ENCODE measurements at places on chromosomes 2 and 18.

- no peak for DNase-seq
Measured at GRCh38 chr2:175445281-175445680, 263.8 kb upstream of the ATP5MC3 start.

- DNase-seq = no peak
Measured at GRCh38 chr18:9808295-9809241, 77.2 kb upstream of the TXNDC2 start.

DNA sequence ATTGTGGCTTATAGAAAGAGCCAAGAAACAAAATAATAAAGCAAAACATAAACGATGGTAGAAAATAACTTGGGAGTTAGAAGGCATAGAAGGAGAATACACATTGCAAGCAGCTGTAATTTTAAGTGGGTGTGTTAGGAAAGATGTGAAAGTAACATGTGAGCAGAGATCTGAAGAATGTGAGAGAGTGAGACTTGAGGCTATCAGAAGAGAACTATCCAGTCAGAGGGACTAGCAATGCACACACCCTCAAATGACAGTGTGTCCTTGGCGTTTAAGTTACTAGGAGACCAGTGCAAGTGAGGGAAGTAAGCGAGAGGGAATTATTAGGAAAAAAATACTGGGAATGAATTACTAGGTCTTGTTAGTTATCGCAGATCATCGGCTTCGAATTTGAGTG, 304.9 kb downstream of the DSEL start:
- no peak for DNase-seq

DNA sequence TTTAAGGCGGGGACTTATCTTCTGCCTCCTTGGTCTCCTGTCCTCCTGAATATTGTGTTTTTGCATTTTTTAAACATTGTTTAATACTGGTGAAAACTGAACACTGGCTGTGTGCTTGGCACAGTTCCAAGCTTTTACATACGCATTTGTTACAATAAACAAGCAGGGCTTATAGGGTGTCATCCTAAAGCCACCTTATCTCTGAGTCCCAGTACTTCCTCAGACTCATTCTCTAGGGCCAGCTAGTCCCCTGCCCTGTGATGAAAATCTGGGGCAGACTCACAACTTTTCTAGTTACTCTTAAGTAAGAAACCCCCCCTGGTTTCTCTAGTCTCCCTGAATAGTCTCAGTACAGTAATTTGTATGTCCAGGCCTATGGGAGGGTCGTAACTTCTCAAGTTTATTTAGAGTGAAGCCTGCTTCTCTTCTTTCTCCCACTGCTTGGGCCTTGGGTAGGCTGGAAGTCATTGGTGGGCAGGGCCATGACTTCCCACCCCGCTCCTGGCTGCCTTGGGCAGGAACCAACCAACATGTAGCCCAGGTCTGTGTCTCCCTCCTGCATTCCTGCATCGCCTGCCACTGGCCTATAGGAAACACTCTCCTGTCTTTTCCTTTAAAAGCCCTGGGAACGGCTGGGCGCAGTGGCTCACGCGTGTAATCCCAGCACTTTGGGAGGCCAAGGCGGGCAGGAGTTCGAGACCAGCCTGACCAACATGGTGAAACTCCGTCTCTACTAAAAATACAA, 7.7 kb upstream of the KCNE4 start:
- no peak for DNase-seq

- no peak for DNase-seq
Measured at GRCh38 chr2:152304836-152305235, 30.1 kb upstream of the FMNL2 start.

DNA sequence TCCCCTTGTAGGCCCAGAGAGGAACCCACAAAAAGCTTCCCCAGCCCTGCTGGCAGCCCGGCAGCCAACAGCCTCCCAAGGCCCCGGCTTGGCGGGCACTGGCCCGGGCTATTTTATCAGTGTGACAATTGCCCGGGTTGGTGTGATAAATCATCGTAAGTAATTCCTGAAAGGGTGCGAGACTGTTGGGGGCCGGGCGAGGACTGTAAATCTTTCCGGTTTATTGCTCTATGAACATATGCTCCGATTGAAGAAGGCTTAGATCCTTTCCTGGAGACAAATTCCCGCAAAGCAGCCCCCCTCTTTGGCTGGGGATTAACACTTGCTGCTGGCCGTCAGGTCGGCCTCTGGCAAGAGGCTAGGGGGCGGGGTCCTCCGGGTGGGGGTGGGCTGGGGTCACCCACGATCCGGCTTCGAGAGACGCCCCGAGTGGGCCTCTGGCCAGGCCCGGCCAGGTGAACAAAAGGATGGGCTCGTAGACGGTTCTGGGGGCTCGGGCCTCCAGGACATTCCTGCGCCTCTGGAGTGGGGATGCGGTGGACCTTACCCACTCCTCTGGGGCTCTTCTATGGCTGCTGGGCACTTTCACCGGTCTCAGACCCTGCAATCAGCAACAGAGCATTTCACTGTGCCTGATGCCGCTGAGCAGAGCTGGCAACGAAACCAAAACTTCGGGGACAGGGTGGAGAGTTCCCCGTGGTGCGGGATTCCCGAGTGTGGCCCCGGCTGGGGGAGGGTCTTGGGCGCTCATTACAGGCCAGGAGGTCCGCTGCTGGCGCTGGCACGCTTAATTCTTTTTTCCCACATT, 2.0 kb downstream of the HOXD3 start:
- no peak for DNase-seq

GRCh38 chr2:206802654-206803514, 37.5 kb downstream of the FASTKD2 start:
- DNase-seq = no peak

DNA sequence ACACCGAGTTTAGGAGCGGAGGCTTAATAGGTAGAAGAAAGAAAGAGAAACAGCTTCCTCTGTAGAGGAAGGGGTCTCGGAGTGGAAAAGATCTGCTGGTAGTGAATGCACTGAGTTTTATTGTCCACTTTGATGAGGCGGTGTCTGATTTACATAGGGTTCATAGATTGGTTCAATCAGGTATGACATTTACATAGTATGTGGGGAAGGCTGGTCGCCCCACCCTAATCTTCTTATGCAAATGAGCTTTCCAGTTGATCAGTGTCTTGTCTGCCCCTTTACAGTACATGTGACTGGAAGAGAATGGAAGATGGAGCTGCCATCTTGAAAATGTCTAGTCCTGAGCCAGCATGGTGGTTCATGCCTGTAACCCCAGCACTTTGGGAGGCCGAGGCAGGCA, 19.9 kb upstream of the CNOT11 start:
- no peak for DNase-seq

DNA sequence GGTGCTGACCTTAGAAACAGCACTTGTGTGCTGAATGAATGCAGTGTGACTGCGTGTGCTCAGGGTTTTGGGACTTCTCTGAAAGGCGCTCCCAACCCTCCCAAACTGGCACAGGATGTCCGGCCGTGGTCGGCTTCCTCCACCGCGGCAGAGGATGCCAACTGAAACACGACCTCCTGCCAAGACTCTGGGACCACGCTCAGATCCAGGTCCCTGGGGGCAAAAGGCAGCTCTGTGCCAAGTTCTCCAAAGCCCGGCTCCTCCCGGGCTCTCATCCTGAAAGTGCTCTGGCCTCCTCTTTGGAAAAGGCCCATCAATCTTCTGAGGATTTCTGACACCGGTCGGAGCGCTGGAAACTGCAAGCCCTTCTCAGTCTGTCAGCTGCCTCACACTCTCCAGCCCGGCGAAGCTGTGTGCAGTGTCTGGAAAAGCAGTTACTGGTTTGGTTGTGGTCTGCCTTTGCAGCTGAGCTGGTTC, 32.3 kb upstream of the ZBTB7C start:
- no peak for DNase-seq

- DNase-seq = no peak
Measured at GRCh38 chr2:114864901-114865300, 422.5 kb downstream of the DPP10 start.

- DNase-seq = peak; percentile 20
Measured at GRCh38 chr2:222518570-222519381, 94.4 kb downstream of the SGPP2 start.

DNA sequence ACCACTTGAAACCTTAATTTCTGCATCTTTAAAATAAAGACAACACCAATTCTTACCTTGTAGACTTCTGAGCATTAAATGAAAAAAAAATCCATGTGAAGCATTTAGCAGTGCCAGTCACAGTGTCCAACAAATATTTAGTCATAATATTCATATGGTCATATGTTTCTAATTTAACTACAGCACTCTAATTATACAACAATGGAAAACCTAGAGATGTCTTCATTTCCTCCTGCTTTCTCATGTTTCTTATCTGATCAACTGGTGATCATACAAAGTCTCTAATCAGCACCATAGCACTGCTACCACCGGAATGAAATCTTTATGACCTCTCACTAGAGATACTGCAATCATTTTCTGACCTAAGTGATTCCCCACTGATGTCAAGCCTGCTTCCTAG, 10.2 kb upstream of the SCN3A start:
- no peak for DNase-seq

- DNase-seq = no peak
Measured at GRCh38 chr2:19299032-19299431, 59.4 kb downstream of the OSR1 start.

DNA sequence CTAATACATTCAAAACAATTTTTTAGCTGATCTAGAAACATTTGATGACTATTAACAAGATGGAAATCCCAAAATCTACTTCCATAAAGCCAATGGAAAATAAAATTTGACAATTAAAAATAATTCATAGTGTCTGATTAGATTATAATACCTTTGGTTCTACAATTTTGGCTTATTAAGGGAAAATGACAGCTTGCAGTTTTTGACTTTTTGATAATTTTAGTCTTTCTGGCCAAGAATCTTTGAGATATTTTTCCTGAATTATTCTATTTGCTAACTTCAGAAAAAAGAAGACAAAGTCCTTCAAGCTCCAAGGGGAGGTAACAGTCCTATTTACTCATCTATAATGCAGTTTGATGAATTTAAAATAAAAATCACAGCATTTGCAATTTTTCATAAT, 39.6 kb downstream of the MSH6 start:
- no peak for DNase-seq

Data from urinary bladder (tissue), 4 donors.